ENCODE measurements at places on chromosomes 1 and 21.
A peak's percentile ranks its signal among the peaks of the same experiment; 100 is the strongest.

DNA sequence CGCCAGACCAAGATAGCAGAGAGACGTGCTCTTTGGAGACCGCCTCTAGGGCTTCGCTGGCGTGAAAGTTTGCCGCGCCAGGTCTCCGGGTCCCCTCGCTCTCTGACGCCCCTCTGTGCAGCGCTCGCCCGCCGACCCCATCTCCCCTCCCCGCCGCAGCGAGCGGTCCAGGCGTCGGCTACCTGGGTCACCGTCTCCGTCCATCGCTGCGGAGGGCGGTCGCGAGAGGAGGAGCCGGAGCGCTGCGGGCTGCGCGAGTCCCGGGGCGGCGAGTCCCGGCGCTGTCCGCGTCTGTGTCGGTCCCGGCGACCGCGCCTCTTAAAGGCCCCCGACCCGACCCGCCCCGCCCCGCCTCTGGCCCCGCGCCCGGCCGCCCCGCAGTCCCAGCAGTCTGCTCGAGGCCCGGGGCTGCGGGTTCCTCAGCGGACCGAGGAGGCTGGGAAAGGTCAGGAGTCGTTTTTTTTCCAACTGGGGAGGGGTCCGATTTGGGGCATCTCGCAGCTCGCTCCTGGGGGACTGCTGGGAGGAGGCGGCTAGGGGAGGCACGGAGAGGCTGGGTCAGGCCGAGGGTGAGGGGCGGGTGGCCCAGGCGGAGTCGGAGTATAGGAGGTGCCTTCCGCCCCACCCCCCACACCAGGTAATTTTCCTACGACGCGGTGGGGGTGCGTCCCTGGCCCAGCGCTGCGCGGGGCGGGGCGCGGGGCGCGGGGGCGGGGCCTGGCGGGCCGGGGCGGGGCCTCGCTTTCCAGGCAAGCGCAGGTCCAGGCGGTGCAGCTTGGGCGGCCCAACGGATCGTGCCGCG, at the start of the genes FBXO2 and FBXO44:
TSS of gene FBXO2 (minus strand) at position 293 of the 802 bp plus-strand sequence. CDS start at position 204, 89 bp downstream.
TSS of gene FBXO44 (plus strand) at position 741 of the 802 bp plus-strand sequence. CDS start 959 bp downstream, outside the sequence.
- DNase-seq, result peak; percentile 54

GRCh38 chr1:44828841-44829440, 14.1 kb downstream of the PTCH2 start:
- DNase-seq, result no peak

- DNase-seq, result no peak
These were observed 194.5 kb downstream of the LHX8 start for GRCh38 chr1:75328691-75329090.

DNA sequence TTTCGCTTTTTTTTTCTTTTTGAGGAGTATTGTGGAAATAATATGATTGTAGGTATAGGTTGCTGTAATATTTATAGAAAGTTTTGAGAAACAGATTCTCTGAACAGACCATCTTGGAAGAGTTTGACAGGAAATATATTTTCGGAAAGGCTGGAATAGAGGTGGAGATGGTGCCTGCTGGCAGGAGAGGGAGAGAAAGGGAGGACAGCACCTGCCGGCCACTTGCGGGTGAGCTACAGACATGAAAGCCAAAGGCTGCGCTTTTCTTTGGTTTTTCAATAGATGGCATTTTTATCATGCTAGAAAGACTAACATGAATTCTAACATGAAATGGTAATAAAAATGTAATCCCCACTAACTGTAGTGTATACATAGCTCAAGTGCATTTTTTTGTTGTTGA, 82.1 kb downstream of the CAMTA1 start:
- DNase-seq, result no peak

DNA sequence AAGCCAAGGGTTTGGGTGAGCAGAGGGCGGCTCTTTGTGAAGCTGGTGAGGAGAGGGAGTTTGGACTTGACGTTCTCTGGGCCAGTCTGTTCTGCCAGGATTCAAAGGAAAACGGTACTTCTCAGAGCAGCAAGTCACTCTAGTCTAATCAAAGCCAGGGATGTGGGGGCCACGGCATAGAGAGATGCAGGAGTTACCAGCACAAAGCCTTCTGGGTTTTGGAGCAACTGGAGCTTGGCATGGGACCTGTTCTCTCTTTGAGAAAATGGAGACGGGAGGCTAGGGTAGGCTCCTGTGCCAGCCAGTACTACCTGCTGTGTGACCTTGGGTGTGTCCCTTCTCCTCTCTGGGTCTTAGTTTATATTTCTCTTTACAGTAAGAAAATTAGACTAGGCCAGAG, 2.1 kb downstream of the TXLNA start:
- DNase-seq, result no peak

DNA sequence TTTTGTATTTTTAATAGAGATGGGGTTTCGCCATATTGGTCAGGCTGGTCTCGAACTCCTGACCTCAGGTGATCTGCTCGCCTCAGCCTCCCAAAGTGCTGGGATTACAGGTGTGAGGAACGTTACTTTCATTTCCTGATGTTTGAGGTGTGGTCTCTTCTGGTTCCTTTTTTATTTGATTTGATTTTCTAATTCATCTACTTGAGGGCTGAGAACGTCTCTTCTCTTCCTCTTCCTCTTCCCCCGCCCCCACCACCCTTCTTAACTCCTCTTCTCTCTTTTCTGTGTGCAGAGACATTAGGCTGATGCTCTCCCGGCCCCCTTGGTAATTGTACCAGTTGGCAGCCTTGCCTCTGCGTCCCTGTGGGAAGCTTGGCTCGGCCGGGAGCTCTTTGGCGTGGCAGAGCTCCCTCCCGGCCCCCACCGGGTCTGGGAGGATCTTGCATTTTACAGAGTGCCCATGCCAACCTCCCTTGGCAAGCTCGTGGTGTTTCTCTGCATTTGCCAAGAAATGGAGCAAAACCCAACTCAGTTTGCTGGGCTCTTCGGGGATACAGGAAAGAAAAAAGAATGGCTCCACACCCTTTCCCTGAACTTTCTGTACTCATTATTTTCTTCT, 19.9 kb downstream of the CRYAA start:
- DNase-seq, result no peak

DNA sequence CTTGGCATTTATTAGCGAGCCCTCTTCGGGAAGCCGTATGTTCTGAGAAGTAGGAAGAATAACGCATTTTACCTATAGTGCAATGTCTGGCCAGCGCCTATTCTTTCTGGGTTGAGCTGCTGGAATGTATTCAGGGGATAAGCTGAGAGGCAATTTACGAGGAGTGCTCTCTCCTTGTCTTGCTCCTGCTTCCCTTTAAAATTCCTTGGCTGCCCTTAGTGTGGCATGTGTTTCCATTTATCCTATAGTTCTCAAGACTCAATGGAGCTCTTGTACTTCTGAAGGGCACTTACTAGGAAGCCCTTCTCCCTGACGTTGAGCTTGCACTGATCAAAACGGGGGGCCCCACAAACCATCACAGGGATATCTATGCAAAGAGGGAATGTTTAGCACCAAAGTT, 364.6 kb downstream of the DISC1 start:
- DNase-seq, result no peak

DNA sequence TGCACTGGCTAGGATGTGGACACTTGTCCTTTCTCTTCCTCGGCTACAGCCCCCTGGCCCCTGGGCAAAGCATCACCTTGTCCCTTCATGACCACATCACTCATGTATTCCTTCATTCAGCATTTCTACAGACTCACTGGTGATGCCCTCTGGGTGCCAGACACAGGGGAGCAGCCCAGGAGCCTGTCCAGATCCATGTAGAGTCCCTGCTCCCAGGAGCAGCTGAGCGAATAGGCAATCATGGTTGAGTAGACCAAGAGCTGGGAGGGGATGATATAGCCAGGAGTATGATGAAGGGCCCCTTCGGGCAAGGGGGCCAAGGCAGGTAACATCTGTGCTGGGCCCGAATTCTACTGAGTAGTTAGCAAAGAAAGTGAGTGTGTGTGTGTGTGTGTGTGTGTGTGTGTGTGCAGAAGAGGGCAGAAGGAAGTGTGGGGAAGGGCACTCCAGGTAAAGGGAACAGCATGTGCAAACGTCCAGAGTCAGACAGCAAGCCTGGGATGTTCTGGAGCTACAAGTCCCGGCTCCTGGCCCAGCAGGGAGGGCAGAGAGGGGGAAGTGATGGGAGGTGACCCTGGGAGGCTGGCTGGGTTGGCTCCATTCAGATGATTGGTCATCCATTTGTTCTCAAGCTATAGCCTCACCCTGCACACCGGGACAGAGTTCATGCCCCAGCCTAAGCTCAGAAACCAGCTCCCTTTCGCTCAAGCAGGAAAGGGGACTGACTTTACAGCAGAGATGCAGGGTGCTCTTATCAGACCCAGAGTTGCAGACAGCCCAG, 21.0 kb upstream of the PIK3CD start:
- no peak for DNase-seq

DNA sequence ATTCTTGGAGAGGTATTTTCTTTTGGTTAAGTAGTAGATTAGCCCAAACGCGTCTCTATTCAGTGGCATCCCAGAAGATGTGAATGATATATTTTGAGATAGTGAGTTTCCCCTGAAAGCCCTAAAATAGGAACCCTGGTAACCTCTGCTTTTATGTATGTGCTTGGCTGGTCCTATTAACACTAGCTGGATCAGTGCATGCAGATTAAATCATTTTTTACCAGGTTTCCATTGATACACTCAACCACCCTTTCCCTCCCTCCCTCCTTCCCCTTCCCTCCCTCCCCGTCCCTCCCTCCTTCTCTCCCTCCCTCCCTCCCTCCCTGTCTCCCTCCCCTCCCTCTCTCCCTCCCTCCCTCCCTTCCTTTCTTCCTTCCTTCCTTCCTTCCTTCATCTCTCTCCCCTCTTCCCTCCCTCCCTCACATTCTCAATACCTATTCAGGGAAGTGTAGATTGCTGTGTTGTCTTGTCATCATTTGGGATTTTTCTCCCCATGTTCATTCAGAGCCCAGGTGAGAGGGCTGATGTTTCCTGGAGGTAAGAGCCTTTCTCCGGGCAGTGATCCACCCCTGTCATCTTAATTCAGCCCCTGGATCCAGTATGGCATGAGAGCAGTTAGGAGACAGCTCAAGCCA, 406.8 kb downstream of the PRDM2 start:
- no peak for DNase-seq

DNA sequence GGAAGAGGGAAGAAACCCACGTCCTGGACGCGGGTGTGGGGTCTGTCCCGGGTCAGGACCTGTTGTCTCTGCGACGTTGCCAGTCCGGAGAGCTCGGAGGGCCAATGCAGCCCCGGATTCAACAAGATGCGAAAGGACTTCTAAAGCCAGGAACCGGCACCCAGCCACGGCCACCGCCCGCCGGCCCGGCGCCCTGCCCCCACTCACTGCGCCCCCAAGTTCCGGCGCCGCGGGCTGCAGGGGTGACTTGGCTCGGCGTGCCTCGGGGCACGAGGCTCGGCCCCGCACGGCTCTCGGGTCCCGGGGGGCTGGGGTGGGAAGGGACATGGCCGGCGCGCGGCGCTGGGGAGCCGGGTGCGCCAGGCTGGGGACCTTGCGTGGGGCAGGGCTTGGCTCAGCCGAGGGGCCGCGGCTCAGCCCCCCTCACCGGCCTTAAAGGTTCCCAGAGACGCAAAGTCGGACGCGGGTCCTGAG, 51.8 kb upstream of the H6PD start:
- DNase-seq, result no peak

GRCh38 chr1:59522925-59523505, 226.1 kb downstream of the FGGY start:
- DNase-seq, result no peak

- no peak for DNase-seq
These were observed 60.1 kb downstream of the KCNAB2 start for GRCh38 chr1:6105763-6106162.

DNA sequence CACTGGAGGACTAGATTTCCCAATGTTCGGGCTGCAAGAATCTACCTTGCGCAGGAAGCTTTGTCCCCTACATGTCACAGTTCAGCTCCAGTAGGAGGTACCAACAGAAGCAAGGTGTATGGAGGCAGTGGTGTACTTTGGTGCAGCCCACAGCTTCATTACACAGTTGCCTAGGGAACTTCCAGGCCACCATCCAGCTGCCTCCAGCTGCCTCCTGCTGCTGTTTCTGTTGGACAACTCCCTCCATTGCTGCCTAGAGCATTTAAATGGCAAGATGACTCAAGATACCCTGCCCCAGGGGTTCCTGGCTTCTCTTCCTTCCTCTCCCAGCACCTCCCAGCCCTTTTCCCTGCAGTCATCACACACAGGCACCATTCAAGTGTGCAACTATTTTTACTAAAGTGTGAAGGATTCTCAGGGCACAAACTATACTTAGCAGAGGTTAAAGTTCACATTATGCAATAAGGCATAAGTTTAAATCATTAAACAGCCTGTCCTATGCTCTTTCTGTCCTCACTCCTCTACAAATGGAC, 39.0 kb upstream of the ATP1A1 start:
- no peak for DNase-seq

DNA sequence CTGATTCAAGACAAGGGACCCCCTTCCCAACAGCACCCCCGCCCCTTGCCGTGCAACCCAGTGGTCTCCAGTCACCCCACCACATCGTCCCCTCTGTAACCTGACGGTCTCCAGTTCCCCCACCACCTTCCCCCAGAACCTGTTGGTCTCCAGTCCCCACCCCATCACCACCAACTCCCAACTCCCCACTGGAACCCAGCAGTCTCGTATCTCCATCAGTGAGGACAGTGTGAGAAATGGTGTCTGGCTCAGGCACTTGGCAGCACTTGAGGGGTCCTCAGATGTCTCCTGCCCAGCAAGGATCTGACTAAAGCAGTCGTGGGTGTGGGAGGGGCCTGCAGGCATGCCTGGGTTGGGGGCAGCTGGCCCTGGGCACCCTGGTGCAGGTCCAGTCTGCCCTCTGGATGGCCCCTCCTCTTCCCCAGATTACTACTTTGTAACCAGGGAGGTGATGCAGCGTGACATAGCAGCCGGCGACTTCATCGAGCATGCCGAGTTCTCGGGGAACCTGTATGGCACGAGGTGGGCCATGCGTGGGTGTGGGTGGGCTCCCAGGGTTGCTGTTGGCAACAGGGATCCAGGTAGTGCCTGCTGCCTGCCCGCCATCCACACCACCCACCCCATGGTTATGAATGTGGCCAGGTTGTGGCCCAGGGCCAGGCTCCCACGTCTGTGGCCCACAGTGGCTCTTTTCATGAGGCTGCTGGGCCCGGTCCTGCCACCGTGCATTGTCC, 3.1 kb upstream of the GJC2 start:
- DNase-seq, result no peak
